GM12864 (cell line): ENCODE measurements at places on chromosomes 13 and 19.

DNA sequence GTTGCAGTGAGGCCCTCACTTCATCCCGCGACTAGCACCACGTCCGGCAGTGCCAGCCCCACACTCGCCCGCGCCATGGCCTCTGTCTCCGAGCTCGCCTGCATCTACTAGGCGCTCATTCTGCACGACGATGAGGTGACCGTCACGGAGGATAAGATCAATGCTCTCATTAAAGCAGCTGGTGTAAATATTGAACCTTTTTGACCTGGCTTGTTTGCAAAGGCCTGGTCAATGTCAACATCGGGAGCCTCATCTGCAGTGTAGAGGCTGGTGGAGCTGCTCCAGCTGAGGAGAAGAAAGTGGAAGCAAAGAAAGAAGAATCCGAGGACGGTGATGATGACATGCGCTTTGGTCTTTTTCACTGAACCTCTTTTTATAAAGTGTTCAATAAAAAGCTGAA, 48.6 kb downstream of the NLRP12 start:
- DNase-seq: no peak

DNA sequence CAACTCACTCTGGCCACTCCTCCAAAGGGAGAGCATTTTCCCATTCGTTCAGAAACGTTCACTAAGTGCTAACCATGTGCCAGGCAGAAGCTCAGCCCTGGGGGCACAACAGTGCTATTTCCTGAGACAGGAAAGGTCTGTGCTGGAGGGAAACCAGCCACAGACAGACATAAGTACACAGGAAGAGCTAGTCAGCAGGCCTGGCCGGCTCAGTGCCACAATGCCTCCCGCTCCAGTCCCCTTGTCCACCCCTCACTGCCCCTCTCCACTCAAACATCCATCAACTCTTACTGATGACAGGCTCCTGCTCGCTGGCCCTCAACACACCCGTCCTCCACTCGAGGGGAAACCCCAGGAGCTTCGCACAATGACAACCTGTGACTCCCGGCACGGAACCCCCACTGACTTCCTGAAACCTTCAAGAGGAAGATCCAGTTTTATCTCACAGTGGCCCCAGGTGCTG, 11.3 kb upstream of the PLA2G4C start:
- no peak for DNase-seq

DNA sequence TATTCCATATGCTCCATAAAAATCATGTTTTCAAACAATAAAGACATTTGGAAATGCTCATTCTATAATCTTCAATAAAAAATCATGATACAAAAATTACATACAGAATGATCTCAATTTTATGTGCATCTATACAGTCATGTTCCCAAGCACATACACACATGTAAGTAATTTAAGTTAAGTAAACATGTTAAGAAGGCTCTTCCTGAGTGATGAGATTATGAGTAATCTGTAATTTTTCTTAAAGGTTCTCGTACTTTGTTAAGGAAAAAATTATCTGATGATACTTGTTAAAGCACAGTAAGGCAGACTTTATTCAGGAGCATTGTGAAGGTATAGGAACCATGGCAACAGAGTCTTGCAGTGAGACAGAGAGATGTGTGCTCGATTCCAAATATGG, 30.0 kb upstream of the DLEU7 start:
- DNase-seq: no peak

DNA sequence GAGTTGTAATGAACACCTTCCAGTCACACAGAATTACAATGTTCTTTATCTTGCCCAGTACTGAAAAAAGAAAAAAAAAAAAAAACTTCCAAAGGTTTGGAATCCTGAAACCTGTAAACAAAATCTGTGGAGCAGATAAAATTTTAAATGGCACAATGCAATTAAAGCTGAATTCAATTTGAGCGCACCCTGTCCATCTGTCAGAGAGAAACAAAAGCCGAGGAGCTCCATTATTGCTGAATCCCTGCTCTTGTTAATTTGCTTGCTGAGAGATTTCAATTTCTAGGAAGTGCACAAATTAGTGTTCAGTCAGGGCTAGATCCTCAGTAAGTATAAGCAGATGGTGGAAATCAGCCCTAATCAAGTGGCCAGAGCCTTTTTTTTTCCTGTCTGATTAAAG, 65.2 kb downstream of the DACH1 start:
- no peak for DNase-seq

GRCh38 chr19:2556221-2557092, 80.5 kb downstream of the GADD45B start:
- no peak for DNase-seq

DNA sequence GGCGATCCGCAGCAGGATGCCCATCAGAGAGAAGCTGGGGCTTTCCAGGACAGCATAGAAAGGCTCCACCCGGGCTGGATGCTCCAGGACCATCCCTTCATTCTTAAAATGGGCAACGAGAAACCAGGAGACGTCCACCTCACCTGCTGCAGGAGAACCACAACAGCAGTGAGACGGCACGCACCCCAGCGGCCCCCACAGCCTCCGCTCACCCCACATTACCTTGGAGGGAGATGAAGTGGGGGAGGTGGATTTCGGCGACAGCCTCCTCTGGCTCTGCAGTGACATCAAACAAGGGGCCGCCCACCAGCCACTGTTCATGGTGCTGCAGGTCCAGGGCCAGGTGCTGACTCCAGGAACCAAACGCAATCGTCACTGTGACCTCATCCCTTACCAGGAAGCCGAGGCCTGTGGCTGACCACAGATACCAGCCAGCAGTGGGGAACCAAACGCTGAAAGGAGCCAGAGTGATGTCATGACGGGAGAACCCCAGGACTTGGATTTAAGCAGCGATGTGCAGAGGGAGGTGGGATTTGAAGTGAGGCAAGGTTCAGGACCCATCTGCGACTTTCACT, 25.1 kb downstream of the CARD8 start:
- no peak for DNase-seq

GRCh38 chr13:25847635-25848626, 203.9 kb downstream of the SHISA2 start:
- DNase-seq: no peak

DNA sequence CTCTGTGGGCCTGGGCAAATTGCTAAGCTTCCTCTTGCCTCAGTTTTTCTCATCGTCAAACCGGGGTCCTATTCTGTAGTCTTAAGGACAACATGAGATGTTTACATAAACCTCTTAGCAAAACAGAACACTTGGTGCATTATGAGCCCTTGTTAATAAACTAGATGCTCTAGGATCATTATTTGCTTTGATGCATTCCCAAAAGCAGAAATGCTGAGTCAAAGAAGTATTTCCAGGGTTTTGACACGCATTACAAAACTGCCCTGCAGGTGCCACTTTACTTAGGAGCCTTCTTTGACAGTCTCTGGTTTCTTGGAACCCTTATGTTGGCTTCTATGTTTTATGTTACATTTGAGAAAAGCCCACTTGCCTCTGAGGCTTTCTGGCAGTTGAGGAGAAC, 12.1 kb downstream of the AKAP11 start:
- no peak for DNase-seq

DNA sequence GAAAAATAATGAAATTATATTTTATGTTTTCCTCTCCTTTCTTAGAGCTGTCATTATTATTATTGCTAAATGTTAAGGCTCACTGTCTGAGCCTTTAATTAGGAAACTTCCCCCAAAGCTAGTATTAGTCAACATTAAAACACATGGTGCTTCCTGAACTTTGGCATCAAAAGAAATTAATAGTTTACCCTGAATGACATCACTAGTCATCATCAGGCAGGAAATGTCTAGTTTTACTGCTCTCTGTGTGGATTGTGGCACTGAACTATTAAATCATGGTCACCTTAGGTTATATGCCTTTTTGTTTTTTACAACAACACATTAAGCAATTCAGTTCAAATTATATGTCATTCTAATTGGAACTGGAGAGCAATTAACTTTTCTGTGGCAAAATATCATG, 595.5 kb downstream of the SLITRK1 start:
- no peak for DNase-seq

GRCh38 chr19:45798995-45799517, 6.4 kb upstream of the DMWD start:
- no peak for DNase-seq

- DNase-seq: no peak
Measured at GRCh38 chr13:92164822-92165221, 766.4 kb downstream of the GPC5 start.

GRCh38 chr19:35118268-35119020, 2.8 kb downstream of the FXYD3 start:
- no peak for DNase-seq

GRCh38 chr13:100100115-100100879, 11.4 kb downstream of the PCCA start:
- DNase-seq: no peak

DNA sequence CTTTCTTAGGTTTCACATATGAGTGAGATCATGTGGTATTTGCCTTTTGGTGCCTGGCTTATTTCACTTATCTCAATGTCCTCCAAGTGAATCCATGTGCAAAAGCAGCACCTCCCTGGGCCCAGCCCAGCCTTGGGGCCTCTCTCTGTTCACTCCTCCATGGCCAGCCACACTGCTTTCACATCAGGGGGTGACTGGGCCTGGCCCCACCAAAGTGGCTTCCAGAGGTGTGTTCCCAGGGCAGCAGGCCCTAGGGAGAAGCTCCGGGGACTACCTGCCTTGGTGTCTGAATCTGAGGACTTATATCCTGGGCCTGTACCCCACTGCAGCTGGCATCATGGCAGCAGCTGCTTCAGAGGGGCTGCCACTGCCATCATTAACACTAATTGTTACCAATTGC, 829.9 kb upstream of the SLITRK5 start:
- no peak for DNase-seq

DNA sequence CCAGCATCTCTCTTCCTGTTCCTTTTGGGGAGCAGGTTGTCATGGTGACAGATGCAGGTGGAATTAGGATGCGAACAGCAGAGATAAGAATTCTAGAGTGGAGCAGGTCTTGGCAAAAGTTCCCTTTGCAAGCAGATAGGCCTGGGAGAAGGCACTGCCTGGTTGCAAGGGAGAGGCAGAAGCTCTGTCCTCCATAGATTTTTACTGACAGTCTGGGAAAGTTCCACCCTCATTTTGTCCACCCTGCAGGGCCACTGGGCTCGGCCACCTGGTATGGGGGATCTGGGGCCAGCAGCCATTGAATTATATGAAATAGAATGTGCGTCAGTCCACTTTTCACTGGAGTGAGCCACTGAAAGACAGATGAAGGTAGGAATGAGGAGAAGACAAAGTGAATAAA, 141.7 kb downstream of the IER2 start:
- no peak for DNase-seq

- DNase-seq: no peak
Measured at GRCh38 chr13:49454388-49455006, 10.4 kb downstream of the SETDB2 start.

DNA sequence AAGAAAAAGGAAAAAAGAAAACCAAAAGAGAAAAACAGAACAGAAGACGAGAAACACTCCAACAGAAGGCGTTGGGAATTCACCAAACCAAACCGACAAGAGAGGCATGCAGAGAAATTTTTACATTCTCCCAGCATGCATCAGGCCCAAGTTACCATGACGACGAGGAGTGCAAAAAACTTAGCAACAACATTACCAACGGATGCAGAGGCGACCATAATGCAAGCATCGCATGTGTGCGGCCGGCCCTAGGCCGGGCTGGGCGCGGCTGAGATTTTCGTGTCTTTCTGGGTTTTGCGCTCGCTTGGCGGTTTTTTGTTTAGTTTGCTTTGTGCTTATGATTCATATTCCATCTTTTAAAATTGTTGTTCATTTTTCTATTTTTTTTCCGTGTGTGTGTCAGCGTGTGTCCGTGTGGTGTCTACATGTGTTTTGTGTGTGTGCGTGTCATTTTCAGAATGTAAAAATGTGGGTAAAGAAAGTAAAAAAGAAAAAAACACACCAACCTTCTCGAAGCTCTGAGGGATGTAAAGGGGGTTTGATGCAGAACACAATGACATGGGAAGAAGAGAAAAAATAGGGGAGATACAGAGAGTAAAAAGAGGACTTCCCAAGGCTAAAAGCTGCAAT, 84.9 kb downstream of the PTPRS start:
- DNase-seq: no peak

- DNase-seq: no peak
Measured at GRCh38 chr13:113538689-113539058, 45.9 kb upstream of the TFDP1 start.

DNA sequence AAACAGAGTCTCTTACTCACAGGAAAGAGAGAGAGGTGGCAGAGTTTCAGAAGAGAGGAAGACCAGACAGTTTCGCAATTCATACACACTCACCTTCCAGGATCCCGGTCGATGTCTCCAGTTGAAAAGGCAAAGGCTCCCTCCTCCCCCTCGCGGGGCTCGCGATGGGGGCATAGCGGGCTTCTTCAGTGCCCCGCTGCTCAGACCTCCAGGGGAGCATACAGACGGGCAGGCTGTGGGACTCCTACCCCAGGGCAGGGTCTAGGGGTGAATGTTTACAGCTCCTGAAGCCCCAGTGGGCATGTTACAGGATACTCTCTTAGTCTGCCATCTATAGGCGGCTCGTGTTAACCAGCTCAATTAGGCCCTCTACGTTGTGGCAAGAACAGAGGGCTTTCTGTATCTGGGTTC, 139.2 kb downstream of the SLITRK5 start:
- DNase-seq: no peak

DNA sequence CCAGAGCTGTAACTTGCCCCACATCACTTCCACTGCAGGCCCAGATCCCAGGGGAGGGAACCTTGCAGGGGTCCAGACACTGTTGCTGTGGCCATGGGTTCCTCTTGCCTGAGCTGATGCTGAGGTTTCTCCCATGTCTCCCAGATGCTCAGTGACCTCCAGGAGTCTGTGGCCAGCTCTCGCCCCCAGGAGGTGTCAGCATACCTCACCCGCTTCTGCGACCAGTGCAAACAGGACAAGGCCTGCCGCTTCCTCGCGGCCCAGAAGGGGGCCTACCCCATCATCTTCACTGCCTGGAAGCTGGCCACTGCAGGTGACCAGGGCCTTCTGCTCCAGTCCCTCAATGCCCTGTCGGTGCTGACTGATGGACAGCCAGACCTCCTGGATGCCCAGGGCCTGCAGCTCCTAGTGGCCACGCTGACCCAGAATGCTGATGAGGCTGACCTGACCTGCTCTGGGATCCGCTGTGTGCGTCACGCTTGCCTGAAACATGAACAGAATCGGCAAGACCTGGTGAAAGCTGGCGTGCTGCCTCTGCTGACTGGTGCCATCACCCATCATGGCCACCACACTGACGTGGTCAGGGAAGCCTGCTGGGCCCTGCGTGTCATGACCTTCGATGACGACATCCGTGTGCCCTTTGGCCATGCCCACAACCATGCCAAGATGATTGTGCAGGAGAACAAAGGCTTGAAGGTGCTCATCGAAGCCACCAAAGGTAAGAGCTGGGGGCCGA, 12.1 kb upstream of the SLC25A42 start:
- no peak for DNase-seq

GRCh38 chr19:47028195-47028601, 8.6 kb downstream of the NPAS1 start:
- no peak for DNase-seq
